Esophagus squamous epithelium (tissue), 5 donors: ENCODE measurements at places on chromosomes 5 and 9.

DNA sequence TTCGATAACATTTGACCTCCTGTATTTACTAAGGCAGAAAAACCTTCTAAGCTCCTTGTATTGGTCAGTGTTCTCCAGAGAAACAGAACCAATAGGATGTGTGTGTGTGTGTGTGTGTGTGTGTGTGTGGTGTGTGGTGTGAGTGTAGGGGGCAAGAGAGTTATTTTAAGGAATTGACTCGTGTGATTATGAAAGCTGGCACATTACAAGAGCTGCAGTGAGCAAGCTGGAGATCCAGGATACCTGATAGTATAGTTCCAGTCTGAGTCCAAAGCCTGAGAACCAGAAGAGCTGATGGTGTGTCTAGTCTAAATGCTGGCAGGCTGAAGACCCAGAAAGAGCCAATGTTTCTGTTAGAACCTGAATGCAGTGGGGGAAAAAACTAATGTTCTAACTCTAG lies 21.2 kb upstream of the PIK3R1 start:
- no peak for DNase-seq

DNA sequence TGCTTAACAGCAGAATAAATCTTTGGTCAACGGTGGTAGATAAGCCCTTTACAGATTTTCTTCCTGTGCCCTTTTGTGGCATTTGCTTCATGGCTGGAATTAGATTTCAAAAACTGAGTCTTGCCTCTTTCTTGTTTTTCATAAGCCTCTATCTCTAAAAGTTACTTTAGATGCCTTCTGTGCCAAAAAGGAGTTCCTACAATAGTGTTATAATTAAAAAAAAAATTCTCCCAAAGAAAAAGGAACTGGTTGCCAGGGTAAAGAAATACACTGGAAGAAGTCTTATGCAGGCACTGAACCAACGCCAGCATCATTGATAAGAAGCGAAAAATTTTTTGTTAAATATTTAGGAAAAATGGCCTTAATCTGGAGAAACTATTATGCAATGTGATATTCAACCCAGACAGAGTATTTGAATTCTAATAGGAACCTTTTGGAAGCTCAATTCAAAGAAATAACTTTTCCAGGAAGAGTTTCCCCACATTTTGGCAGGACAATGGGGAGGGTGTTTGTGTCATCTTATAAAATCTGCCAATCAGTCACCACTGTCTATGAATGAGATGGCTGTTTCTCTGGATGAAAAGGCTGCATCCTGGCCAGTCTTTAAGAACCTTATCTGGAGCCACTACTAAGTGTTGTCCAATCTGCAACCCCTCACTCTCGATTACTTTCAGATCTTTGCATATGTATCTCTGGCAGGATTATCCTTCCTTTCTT lies 608.1 kb downstream of the PDE4D start:
- DNase-seq = no peak

GRCh38 chr5:168184103-168184502 lies 107.3 kb upstream of the WWC1 start:
- no peak for DNase-seq

GRCh38 chr5:146052780-146053179 lies 52.6 kb downstream of the PLAC8L1 start:
- no peak for DNase-seq

DNA sequence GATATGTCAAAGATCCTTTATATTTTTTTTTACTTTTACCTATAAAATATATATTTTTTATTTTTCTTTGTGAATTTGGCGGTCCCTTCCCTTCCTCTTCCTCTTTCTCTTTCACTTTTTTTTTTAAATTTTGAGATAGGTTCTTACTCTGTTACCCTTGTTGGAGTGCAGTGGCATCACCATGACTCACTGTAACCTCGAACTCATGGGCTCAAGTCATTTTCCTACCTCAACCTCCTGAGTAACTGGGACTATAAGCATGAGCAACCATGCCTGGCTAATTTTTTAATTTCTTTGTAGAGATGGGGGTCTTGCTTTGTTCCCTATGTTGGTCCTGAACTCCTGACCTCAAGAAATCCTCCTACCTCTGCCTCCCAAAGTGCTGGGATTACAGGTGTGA lies 258.0 kb upstream of the CLINT1 start:
- no peak for DNase-seq

DNA sequence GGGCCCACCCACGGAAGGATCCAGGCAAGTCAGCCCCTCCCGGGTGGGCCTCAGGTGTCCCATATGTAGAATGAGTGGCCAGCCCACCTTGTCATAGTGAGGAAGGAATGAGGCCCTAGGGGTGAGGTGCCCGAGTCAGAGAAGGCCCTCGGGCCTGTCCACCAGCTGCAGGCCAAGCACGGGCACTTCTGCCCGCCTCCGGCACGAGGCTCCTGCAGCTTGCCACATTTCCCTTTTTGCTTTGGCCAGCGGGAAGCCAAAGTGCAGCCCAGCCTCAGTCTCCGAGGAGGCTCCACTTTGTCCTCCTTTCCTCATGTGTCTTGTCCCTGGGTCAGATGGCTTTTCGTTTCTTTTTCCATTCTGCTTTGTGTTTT lies 72.9 kb downstream of the PSMB7 start:
- DNase-seq = no peak

- no peak for DNase-seq
These were observed 547.8 kb downstream of the CCDC171 start for GRCh38 chr9:16100537-16101091.
